ENCODE measurements at places on chromosomes 4 and X. TPM values are rescaled to one million over a fixed set of nuclear protein-coding genes. Genes with fewer than 3 reads are reported as not detected.

GRCh38 chr4:42078184-42078801, 74.2 kb downstream of the BEND4 start:
- no peak for DNase-seq

DNA sequence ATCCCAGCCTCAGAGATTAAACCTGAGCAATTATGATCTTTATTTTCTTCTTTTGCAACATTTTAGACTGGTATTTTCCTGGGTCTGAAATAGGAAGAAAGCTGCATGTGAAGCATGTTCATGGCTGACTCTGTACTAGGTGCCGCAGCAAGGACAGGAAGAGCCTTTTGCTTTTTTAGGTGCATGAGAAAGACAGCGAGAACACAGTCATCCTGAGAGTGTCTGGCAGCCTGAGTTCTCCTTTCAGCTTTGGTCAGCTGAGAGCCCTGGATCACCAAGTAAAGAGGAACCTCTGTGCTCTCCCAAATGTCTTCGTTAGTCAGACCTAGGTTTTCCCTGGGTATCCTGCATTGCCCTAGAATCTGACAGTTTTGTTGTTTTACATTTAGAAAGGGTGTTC, 29.8 kb downstream of the FAM149A start:
- no peak for DNase-seq

DNA sequence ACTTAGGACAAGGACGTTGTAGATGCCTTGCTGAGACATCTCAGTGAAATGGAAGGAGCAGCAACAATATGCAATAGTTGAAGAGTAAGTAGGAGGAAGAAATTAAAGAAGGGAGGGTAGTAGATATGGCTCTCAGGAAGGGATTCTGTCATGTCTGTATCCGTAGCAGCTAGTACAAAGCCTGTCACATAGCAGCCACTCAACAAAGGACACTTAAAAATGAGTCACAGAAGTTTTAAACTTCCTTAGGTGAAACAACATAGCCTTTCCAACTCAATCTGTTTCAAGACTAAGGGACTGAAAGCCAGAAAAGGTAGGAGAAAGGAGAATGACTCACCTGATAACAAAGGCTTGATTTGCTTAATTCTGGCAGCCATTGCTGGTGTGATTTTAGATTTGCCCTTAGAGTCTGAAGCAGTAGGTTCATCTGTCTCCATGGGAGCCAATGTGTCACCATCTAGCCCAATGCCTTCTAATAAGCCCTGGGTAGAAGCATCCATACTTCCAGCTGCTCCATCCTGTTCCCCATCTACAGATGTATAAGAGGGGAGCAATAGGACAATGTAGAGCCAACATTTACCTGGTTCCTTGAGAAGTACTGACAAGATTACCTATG, 86.6 kb downstream of the HUWE1 start:
- no peak for DNase-seq

TECRL gene
- not detected for total RNA-seq

CAMK2D gene
- total RNA-seq = 24.1 TPM

CYSLTR1 gene
- total RNA-seq = 0.64 TPM

DNA sequence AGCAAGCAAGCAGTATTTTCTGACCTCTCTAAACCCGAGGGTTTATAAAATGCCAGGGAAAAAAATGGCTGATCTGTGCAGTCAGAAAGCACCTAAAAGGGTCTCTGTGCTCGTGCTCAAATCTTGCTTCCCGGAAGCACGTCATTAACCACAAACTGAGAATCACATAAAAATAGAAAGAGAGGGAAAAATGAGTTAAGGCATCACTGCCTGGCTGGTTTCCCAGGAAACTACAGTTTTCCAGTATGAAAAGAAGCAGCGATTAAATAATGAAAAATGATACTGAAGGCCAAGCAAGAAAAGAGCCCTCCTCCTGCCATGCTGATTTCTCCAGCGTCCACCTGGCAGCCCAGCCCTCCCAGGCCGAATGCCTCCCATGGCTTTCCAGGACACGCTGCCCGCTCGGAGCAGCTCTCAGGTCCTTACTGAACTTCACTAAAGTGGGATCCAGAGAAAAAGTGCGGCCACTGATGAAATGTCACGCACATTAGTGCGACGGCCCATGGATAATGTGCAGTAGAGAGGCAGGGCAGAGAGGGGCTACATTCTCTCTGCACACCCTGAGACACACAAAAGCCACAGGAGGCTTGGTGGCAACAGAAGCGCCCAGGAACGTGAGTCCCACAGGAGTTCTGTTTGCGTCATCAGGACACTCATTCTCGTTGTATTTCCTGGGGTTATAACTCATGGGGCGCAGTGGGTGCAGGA, 80.4 kb downstream of the WFS1 start:
- no peak for DNase-seq

PPP2R2C gene
- total RNA-seq = 0.24 TPM

- no peak for DNase-seq
Observed at GRCh38 chr4:39698424-39699009, 581 bp downstream of the UBE2K start.

GRCh38 chr4:140867356-140867755, 111.2 kb upstream of the TBC1D9 start:
- DNase-seq = no peak

DNA sequence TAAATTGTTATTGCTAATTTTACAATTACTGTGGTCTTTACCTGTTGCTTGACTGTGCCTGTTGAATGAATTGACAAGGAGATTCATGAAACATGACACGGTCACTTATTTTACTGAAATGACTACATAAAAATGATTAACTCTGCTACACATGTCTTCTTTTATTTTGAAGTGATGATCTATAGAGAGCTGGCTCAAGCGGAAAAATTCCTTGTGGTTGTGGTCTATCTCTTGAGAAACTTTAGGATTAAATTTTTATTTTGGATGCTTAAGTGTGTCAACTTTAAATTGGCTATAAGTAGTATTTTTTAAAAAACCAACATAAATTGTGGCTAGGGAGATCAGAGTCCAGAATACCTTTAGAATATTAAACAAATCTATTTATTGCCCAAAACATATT, 131.8 kb upstream of the PITX2 start:
- DNase-seq = no peak

GRCh38 chr4:102404431-102404969, 59.2 kb upstream of the SLC39A8 start:
- DNase-seq = no peak

ZNF674 gene
- total RNA-seq = 6.1 TPM

- DNase-seq = no peak
Observed at GRCh38 chr4:77022560-77023179, 53.1 kb downstream of the CCNI start.

NPY1R gene
- total RNA-seq = 0.58 TPM

PROM1 gene
- total RNA-seq = 5.4 TPM

DNA sequence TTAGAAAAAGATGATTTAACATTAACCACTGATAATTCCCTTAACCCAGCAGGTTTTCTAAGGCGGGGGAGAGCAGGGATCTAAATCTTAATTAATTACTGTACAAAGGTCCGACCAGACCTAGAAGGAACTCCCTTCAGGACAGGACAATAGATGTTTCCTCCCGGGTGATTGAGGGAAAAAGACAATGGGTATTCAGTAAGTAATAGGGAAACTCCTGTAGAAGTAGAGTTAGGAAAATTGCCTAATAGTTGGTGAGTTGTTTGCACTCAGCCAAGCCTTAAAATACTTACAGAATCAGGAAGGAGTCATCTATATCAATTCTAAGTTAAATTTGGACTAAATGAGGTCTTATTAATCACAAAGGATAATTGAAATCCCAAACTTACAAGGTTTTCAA, 5.8 kb upstream of the SRD5A3 start:
- DNase-seq = no peak

MAGED1 gene
- total RNA-seq = 249 TPM

DNA sequence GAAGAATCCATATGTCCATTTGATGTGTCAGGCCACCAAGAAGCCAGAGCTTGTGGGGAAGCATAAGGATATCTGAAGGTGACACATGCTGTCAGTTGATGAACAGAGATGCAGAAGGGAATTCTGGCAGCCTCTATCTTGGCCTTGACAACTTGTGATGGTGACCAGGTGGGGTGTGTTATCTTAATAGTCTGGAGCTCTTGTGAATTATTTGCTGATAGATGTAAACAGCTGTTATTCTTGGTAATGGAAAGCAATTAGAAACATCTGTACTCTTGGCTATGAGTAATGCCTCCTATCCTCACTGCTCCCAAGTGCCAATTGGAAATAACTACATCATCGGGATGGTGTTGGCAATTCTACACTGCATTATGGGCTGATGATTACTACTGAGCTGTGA, 51.9 kb downstream of the NAA11 start:
- DNase-seq = no peak

- DNase-seq = no peak
Observed at GRCh38 chrX:131577413-131577812, 33.5 kb downstream of the OR13H1 start.

GRCh38 chr4:100895556-100896197, 377.9 kb upstream of the EMCN start:
- no peak for DNase-seq

GRCh38 chr4:147954850-147955249, 223.0 kb downstream of the ARHGAP10 start:
- no peak for DNase-seq

DNA sequence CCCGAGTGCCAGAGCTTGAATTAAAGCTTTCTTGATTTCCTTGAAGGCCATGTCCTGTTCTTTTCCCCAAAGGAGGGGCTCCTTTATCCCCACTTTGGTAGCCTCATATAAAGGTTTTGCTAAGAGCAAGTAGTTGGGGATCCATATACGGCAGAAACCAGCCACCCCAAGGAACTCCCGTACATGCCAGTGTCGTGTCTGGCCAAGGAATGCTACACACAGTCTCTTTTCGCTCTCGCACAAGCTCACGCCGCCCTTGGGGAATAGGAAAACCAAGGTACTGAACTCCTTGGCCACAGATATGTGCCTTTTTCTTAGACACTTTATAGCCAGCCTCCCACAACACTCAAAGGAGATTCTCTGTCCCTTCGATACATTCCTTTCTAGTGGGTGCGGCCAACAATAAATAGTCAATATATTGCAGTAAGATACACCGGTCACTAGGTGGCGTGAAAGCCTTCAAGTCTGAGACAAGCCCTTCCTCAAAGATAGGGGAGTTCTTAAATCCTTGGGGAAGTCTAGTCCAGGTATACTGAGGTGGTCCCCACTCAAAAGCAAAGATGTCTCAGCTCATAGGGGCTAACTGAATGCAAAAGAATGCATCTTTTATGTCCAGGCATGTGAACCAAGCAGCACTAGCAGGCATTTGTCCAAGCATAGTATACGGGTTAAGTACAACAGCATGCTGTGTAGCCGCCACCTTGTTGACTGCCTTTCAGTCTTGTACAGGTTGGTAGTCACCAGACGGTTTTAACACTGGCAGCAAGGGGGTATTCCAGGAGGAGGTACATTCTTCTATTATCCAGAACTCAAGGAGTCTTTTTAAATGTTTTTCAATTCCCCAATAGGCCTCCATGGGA, 57.8 kb upstream of the XAGE1B start:
- DNase-seq = peak; percentile 16

DNA sequence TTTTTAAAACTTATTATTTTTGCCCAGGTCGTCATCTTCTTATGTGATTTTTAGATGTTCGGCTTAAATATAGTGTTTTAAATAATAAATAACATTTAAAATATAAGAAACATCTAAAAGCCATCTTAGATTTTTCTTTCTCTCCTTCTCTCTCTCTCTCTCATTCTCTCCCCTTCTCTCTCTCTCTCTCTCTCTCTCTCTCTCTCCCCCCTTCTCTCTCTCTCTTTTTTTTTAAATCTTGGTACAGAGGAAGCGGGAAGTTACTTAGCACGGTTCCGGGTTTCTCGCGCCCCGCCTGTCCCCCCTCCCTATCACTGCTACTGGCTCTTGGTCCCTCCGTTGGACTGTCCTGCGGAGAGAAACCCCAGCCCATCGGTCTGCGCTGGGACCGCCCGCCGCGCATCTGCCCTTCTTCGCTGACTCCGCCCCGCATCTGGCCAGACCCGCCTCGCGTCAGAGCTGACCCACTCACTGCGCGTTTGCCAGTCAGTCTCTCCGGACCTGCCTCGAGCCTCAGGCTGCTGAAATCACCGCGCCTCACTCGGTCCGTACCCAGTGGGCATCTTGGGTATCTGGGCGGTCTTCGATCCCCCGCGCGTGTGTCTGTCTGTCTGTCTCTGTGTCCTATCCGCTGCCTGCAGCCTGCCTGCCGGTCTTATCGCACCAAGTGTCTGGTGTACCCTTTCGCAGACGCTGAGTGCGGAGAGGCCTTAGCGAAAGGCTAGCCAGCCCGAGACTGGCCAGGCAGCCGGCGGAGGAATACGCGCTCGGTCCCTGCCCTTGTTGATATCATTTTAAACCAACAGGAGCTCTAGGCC, at the start of gene PABPC5:
PABPC5 (plus strand) TSS at position 489 of the 818 bp plus-strand sequence. CDS start 739 bp downstream, outside the sequence.
- DNase-seq = no peak

- no peak for DNase-seq
Observed at GRCh38 chr4:30630431-30630830, 89.7 kb upstream of the PCDH7 start.

BGN gene
- 5.9 TPM for total RNA-seq

GRCh38 chr4:171521726-171522125, 291.5 kb upstream of the GALNTL6 start:
- no peak for DNase-seq

GRCh38 chr4:112859456-112860184, 189.8 kb upstream of the ANK2 start:
- no peak for DNase-seq

- no peak for DNase-seq
Observed at GRCh38 chrX:68915778-68916177, 87.0 kb downstream of the EFNB1 start.

GRCh38 chr4:11698846-11699590, 270.3 kb upstream of the HS3ST1 start:
- DNase-seq = peak; percentile 29

- DNase-seq = no peak
Observed at GRCh38 chr4:123588631-123589241, 192.1 kb downstream of the SPRY1 start.

GRCh38 chrX:144732588-144732987, 514.7 kb upstream of the SPANXN1 start:
- DNase-seq = no peak

- DNase-seq = no peak
Observed at GRCh38 chr4:89307446-89308160, at the start of gene GPRIN3. TSS of gene GPRIN3 (minus strand) at chr4:89307800. CDS start at chr4:89250110, 57,690 bp downstream.

GRCh38 chr4:16684935-16685334, 213.5 kb downstream of the LDB2 start:
- DNase-seq = no peak

GRCh38 chr4:82753238-82753637, 45.4 kb downstream of the SCD5 start:
- DNase-seq = no peak

- DNase-seq = no peak
Observed at GRCh38 chrX:153870791-153871360, 15.1 kb downstream of the L1CAM start.

DNA sequence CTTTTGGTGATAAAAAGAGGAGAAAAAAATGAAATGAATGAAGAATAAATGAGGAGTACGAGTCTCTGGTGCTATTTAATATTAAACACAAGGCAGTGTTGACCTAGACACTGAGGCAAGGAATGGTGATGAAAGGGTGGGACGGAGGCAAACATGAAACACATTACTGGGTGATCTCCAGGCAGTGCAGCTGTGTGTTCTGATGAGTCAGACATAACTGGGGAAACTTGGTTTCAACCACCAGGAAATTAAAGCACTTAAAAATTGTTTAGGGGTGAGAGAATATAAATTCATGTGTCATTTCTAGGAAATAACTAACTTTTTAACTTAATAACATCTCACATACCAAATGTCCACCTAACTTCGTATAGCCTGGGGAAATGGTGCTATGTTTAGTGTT, 19.7 kb upstream of the CXCL6 start:
- DNase-seq = peak; percentile 47

TLR2 gene
- total RNA-seq = 8.8 TPM
